COLO829 (cell line): ENCODE measurements at places on chromosomes 16 and 17.

GRCh38 chr17:28634206-28634865 lies 10.6 kb downstream of the BLTP2 start:
- DNase-seq, result no peak

- peak; percentile 1 for DNase-seq
Measured at GRCh38 chr16:76386784-76387183, 109.6 kb downstream of the CNTNAP4 start.

DNA sequence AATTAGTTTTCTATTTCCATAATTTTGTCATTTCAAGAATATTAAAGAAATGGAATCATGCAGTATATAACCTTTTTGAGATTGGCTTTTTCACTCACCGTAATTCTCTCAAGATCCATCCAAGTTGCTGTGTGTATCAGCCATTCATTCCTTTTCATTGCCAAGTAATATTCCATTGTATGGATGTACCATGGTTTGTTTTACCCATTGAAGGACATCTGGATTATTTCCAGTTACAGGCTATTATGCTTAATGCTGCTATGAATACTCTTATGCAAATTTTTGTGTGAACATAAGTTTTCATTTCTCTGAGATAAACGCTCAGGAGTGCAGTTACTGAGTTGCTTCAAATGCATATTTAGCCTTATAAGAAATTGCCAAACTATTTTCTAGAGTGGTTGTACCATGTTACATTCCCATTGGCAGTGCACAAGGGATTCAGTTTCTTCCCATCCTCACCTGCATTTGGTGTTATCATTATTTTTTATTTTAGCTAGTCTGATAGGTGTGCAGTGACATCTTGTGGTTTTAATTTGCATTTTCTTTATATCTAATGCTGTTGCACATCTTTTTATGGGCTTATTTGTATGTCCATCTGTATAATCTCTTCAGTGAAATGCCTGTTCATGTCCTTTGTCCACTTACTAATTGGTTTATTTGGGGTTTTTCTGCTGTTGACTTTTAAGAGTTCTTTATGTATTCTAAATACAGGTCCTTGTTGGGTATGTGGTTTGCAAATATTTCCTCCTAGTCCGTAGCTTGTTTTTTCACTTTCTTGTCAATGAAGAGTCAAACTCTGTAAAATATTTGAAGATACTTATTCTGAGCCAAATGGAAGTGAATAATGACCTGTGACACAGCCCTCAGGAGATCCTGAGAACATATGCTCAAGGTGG lies 32.7 kb downstream of the BMERB1 start:
- DNase-seq, result no peak

DNA sequence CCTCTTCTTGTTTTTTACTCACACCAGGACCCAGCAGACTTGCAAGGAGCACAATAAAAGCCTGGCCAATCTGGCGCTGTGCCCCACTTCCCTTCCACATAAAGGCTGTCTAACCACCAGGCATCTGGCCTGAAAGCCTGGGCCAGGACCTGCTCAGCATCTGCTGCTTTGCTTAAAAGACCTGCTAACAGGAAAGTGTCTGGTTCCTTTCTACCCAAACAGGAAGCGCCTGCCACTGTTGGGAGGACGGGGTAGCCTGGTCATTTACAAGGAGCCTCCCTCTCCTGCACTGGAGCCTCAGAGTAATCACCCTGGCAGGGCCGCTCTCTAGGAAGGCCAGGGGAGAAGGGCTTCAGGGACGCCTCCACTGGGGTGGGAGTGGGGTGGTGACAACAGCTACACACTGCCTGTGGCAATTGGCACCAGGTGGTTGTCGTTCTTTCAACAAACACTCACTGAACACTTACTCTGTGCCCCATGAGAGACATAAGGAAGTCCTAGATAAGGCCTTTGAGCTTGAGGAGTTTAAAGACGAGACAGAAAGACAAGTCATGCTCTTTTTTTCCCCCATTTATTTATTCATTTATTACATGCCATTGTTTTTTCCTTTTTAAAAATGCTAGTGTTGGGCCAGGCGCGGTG lies 6.3 kb upstream of the MMP28 start:
- DNase-seq, result no peak

DNA sequence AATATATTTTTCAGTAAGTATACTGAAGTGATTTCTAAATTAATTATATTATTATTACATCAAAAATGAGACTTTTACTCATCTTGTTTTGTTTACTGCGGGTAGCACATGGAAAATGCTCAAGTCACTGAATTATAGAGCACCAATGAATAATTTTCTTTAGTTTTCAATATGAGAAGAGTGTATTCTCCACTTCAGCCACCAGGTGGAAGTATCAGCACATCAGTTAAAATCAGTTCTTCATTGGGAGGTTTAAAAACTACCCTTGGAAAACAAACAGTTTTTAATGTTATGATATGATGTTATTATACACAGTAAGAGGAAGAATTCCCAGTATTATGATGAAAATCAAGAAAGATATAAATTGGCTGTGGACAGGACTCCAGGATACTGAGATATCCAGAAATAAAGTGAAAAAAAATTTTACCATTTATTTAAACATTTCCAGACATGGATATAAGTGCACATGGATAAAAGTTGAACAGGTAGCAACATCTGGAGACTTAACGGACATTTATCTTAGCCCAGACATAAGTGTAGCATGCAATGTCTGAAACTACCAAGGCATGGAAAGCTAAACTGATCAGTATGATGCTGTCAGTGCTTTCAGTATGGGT lies 467.3 kb downstream of the KCNJ2 start:
- peak; percentile 58 for DNase-seq

DNA sequence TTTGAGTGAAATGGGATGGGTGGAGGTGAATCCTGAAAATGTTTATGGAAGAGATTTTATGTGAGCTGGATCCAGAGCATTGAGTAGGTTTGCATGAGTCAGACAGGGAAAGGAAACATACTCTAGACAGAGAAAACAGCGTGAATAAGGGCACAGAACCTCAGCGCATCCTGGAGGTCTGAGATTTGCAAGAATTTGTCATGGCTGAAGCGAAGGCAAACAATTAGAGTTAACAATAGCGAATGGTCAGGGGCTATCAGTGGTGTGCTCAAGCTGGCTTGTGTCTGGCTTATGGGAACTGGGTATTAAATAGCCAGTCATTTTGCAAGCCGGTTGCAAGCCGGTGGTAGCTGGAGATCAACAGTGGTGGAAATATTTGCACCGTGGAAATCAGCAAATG lies 36.4 kb downstream of the MAP2K6 start:
- DNase-seq, result no peak

DNA sequence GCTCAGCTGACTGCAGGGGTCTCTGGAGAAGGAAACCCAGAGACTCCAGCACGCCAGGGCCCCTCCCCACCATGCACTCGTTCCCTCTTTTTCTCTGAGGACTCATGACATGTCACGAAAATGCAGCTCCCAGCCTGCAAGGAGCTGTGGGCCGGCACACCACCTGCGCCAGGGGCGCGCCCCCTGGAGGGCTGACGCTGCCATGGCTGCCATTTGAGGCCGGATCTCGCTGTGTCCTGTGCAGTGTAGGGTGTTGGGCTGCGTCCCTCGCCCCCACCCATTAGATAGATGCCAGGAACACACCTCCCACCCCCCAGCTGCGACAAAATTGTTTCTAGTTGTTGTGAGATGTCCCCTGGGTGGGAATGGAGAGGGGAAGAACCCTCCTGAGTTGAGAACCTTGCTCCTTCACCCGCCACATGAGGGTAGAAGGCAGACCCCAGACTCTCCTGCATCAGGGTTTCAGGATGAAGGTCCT lies 8.2 kb downstream of the SYNGR2 start:
- DNase-seq, result peak; percentile 20

DNA sequence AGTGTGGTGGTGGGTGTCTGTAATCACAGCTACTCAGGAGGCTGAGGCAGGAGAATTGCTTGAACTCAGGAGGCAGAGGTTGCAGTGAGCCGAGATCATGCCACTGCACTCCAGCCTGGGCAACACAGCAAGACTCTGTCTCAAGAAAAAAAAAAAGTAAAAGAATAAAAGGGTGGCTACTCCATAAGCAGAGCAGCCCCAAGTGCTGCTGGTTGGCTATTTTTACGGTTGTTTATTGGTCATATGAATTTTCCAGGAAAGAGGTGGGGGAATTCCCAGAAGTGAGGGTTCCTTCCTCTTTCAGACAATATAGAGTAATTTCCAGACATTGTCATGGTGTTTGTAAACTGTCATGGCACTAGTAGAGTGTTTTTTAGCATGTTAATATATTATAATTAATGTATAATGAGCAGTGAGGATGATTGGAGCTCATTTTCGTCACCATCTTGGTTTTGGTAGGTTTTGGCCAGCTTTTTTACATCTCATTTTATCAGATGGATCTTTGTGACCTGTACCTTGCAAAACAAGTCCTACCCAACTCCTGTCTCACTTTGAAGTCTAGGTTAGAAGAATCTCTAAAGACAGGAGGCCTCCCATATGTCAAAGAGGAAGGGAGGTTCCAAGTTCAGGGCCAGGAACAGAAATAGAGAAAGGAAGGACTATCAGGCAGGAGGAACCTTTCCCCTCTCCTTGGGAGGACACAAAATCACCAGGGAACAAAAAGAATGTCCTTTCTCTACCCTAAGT lies 39.1 kb downstream of the HOXB1 start:
- DNase-seq, result no peak

DNA sequence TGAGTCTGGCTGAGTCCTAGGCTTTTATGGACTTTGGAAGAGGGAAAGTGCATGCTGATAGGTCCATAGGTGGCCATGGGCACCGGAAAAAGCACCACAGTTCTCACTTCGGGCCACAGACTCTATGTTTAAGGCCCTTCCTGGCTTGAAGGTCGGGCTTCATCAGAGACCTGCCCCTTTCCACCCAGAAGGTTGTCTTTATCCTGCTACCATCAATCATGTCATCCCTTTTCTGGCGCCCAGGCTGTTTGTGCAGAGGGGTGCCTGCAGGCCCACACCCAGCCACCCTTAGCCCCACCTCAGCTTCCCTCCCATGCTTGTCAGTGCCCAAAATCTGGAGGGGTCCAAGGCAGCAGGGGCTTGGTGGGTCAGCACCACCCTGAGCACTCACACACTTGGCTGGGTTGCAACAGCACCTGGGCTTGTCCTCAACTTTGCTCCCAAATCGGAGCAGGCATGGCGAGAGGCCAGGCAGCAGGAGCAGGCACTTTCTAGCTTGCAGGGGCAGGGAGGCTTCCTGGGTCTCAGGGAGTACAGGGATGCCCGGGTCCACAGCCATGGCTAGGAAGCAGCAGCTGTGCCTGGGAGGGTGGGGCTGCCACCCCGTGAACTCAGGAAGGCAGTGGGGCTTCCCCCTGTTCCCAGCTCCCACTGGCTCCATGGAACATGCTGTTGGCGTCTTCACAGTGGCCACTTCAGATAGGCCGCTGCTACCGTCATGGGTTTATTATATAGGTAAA lies 63.8 kb upstream of the TOM1L1 start:
- no peak for DNase-seq
